ENCODE measurements at places on chromosomes 2 and 18. TPM values are rescaled to one million over a fixed set of nuclear protein-coding genes. Genes with fewer than 3 reads are reported as not detected.

DNA sequence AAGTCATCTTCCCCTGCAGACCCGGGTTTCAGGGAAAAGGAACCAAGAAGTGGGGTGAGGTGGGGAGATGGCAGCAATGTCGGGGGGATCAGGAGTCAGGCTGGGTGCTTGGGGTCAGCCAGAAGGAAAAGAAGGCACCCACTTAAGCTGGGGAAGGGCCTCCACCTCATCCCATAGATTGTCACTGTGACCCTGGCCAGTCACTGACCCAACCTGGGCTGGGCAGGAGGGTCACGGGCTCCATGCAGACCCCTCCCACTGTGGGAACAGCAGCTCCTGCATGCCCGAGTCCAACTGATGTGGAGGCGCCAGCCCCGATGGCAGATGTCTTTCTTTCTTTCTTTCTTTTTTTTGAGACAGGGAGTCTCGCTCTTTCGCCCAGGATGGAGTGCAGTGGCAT lies 53.6 kb upstream of the HAAO start:
- DNase-seq = no peak

DNA sequence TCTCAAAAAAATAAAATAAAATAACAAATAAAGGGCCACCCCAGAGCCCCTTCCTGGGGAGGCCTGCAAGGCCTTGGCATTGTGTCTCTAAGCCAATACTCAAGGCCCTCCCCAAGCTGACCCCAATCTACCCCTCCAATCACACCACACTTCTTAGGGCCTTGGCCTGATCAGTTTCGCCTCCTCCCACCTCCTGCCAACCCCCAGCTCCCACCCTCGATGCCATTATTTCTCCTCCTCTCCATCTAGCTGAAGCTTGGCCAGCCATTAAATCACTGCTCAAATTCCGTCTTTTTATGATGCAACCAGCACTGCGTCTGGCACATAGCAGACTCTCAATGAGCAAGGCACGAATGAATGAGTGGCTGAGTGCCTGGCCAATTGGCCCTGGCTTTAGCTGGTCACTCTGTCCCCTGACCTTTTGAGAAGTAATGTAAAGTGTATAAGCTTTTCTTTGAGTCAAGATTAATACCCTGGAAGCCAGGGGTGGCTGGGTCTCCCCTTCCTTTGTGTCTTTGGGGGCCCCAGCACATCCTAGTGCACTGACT lies 55.9 kb downstream of the SMAD7 start:
- DNase-seq = peak; percentile 9

DNA sequence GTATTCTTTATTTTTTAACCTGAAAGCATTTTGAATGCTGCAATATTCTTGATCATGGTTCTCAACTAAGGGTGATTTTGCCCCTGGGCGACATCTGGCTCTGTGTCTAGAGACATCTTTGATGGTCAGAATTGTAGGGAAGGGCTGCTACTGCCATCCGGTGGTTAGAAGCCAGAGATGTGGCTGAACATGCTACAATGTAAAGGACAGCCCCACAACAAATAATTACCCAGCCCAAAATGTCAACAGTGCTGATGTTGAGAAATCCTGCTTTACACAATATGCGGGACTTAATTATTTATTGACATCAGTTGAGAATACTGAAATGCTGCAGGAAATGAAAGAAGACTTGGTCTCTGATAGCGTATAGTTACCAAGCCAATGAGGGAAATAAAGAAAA lies 37.5 kb upstream of the SERPINB2 start:
- no peak for DNase-seq

DNA sequence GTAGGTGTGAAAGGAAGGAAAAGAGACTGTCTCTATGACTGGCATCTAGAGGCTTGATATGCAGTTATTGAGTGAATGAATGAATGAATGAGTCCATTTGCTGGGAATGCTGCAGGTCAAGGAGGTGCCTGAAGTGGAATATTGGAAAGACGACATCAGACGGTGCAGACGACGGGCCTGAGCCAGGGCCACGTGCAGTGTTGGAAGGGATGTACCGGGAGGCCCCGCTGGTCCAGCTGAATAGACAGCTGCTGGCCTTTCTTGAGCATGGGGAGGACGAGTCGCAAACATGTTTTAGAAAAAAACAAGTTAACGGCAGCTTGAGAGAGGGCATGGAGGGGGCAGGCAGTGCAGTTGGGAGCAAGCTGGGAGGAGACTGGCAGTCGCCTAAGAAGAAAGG lies 237.1 kb upstream of the PXDN start:
- DNase-seq = no peak

DNA sequence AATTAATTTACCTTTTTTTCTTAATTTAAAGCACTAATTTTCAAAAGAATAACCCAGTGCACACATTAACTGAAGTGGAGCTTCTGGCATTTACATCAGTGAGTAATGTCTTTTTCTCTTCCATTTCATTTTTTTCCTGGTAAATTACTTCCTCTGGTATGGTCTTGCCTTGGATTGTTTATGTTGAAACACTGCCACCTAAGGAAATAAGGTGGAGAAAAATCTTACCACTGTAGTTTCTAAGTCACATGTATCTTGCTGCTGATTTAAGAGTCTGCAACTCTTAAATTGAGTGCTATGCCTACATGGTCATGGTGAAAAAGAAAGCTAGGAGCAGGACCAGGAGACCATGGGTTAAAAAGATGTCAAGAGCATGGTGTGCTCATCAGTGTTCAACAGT lies 51.0 kb downstream of the TTC27 start:
- DNase-seq = no peak

DNA sequence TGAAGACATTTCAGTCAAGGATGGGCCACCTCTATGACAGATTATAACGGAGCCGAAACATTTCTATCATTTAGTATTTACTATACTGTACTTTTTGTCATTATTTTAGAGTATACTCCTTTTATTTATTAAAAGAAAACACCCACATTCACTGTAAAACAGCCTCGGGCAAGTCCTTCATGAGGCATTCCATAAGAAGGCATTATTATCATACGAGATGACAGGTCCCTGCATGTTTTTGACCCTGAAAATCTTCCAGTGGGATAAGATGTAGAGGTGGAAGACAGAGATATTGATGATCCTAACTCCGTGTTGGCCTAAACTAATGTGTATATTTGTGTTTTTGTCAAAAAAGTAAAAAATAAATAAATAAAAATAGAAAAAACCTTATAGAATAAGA lies 245.0 kb downstream of the MTX2 start:
- no peak for DNase-seq

GRCh38 chr2:16687222-16687621 lies 21.6 kb upstream of the CYRIA start:
- no peak for DNase-seq

DNA sequence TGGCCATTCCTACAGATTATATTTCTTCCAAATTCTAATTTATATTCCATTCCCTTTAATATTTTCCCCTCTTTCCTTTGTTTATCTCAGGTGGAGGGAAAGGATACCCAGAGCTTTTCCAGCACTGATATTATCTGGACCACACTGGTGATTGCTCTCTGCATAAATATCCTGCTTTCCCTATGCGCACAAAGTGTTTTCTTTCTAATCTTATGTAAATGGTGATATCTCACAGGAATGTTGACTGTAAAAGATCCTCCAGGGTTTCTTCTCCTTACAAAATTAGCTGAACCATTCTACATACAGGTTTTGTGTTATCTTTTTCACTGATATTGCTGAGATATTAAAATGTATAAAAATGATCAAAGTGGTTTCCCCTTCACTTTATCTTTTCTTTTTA lies 59.1 kb upstream of the GALNT13 start:
- no peak for DNase-seq

DNA sequence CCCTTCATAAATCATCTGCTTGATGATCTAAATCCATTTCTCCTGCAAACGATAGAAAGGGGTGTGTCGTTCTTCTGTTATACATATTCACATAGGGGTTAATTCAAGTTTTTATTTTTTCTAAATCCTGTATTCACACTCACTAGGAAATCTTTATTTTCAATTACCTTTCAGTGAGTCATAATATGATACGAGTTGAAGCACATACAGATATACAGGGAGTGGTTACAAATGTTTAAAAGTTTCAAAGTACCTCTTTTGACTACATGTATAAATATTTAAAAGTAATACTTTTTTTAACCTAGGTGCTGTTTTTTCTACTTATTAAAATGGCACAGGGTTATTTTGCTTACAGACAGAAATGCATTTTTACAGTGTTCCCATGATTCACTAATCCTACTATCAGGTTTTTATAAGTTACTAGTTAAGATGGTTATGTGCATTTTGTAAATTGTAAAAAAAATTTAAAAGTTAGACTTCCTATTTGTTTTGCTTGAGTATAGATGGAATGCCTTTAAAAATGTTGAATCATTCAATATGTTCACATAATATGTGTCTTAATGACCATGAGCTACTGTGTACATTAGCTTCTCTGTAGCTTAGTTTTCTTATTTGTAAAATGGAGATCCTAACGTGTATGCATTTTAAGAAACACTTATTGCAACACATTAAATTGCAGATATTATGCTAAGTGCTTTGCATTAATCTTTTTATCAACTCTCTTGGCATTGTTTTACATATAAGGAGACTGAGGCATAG lies 1378.1 kb downstream of the DSC3 start:
- no peak for DNase-seq

DNA sequence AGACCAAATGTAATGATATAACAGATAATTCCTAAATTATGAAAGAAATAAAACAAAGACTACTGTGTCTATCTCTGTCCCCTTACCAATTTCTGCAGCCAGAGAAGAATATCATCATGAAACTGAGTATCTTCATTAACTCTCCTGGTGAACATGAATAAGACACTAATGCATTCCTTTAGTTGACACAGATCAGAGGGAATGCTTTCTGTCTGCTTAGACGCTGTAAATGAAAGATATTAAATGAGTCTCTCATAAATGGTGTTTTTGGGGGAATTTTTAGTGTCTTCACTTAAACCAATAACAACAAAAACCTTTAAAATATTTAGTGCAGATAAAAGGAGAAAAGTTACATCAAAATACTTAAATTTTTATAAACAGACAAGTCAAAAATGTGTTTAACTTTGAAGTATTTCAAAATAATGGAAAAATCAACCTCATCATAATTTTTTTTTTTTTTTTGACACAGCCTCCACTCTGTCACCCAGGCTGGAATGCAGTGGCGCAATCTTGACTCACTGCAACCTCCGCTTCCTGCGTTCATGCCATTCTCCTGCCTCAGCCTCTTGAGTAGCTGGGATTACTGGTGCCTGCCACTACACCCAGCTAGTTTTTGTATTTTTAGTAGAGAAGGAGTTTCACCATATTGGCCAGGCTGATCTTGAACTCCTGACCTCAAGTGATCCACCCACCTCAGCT lies 16.0 kb downstream of the EPG5 start:
- no peak for DNase-seq

DNA sequence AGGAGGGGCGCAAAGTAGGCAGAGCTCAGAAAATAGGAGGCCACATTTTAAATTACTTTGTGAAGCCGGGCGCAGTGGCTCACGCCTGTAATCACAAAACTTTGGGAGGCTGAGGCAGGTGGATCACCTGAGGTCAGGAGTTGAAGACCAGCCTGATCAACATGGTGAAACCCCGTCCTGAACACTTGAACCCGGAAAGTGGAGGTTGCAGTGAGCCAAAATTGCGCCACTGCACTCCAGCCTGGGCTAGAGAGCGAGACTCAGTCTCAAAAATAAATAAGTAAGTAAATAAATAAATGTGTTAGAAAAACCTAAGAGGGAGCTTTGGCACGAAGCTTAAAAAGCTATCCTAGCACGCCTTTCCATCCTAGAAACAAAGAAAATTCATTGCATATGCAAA lies 105.5 kb downstream of the TFCP2L1 start:
- no peak for DNase-seq

DNA sequence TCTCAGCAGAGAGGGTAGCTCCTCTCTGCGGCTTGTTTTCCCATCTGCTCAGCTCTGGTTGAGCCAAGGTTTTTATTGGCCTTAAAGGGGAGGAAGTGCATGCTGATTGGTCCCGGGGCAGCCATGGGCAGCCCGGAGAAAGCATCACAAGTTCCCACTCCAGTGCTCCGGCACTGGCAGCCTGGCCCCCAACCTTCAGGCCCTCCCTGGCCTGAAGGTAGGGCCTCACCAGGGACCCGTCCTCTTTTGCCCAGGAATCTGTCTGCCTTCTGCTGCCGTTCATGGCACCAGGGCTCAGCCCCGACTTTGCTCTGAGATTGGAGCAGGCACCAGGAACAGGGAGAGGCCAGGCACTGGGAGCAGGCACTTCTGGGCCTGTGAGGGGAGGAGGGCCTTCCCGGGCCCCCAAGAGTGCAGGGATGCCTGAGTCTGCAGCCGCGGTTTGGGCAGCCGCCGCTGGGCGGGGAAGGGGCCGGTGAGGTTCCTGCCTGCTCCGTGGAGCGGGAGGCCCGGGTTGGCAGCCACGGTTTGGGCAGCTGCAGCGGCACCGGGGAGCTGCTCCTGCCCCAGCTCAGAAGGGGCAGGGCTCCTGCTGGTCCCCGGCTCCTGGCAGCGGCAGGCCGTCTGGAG lies 17.5 kb upstream of the ILKAP start:
- no peak for DNase-seq

- DNase-seq = no peak
These were observed 101.6 kb upstream of the FAM136A start for GRCh38 chr2:70403267-70404053.

- no peak for DNase-seq
These were observed 122.9 kb downstream of the ZNF521 start for GRCh38 chr18:25229081-25229480.

GRCh38 chr18:48222118-48222517 lies 187.1 kb downstream of the ZBTB7C start:
- DNase-seq = no peak

DNA sequence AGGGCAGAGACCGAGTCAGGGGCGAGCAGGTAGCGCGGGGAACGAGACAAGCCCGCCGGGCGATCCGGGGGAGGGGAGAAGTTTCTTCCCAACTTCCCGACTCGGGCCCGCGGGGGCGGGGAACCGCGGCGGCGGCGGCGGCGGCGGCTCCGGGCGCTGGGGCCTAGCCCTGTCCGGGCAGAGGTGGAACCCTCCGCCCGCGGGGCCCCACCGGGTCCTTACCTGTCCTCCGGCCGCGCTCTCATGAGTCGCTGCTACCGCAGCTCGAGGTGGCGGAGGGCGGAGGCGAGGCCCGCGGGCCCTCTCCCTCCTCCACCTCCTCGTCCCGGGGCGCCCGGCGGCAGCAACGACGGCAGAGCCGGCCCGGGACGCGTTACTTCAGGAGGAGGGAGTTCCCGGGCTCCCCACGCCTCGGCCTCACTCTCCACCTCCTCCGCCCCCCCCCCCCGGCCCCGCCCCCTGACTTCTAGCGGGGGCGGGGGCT lies at the start of gene YES1:
YES1 (minus strand) TSS at position 351 of the 484 bp plus-strand sequence. CDS start 55,415 bp downstream, outside the sequence.
- DNase-seq = no peak

GRB14 gene
- total RNA-seq = not detected

LHCGR gene
- not detected for total RNA-seq

FBLN7 gene
- 1.1 TPM for total RNA-seq

CDH7 gene
- not detected for total RNA-seq

All from activated naive CD8-positive, alpha-beta T cell treated with anti-CD3 and anti-CD28 coated beads, Interleukin-2, amount 10 ng/mL, durations not matched to agents 7 days and 5 days (primary cell).